ENCODE measurements at places on chromosomes 7 and 10.

DNA sequence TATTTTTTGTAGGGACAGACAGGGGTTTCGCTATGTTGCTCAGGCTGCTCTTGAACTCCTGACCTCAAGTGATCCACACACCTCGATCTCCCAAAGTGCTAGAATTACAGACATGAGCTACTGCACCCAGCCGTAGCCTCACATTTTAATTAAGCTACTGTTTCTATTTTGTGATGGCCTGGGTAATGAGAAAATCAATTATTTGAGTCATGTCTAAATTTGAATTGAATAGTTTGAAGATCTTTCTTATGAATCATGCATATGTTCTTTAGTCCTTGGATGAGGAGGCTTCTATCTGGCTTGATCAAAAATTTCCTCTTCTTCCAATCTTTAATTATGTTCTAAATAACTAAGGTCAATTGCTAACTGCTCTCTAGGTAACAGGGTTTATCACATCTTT, 175.0 kb downstream of the REEP3 start:
- no peak for DNase-seq

- no peak for DNase-seq
Observed at GRCh38 chr7:20226860-20227259, 9.7 kb upstream of the MACC1 start.

- DNase-seq, result peak; percentile 48
Observed at GRCh38 chr10:105068497-105068896, 427.4 kb downstream of the SORCS3 start.

- no peak for DNase-seq
Observed at GRCh38 chr10:128302808-128303207, 176.6 kb upstream of the MKI67 start.

- DNase-seq, result no peak
Observed at GRCh38 chr7:146115851-146116520, 615 bp upstream of the CNTNAP2 start.

GRCh38 chr7:140698477-140698876, 2.0 kb downstream of the NDUFB2 start:
- no peak for DNase-seq

DNA sequence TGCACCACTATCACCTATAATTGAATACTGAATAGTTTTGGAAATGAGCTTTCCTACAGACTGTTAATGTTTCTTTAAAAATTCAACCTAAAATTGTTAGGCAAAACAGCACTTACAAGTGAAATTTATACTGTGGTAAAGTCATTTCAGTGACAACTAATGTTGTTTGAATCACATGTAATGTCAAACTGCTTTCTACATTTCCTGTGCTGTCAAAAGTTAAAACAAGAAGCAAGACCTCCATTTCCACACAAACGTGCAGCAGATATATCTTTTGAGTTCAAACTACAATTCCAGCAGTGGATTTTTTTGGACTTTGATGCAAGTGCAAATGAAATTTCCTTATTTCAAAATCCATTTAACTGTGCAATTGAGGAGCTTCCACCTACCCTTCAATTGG, 199.8 kb downstream of the RNLS start:
- no peak for DNase-seq

DNA sequence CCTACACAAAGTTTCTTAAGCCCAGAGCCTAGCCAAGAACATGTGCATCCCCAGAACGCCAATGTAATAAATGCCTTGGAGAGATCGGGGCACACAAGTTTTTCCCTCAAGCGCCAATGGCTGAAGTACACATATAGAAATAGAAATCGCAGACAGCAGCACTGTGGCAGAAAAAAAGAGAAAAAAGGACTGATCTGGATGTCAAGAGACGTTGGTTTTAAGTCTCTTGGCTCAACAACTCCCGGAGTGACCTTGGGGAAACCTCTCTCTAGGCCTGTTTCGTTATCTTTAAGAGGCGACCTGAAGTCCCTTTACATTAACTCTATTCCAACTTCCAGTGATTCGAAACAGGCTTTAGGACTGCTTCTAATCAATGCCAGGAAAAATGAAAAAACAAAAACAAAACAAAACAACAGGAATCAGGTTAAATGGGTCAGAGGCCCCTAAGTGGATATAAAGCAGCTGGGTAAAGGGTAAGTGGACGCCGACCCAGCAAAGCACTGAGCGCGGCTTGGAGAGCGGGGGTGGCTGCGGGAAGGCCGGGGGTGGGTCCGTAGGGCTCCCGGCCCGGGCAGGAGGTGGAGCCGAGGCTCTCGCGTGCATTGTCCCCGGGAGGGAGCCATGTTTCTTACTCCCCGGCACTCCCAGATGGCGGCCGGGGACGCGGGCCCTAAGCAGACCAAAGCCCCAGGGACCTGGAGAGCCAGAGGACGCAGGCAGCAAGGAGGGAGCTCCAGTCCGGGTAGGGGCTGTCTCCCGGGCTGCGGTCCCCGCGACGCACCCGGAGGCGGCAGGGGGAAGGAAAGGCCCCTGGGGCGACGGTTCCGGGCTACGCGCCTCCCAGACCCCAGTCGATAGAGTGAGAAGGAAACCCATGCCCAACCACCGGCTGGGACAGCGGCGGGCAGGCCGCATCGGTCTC, 757 bp downstream of the EIF3A start:
- DNase-seq, result peak; percentile 74

- DNase-seq, result peak; percentile 26
Observed at GRCh38 chr7:128304212-128304611, 39.5 kb downstream of the RBM28 start.

All from RKO (cell line).